Pons (tissue), 1 donor: ENCODE measurements at places on chromosomes 1 and 21.

GRCh38 chr1:121522061-121522759 is 337.4 kb downstream of the SRGAP2C start:
- DNase-seq: no peak

GRCh38 chr21:17612023-17612564 is 607 bp downstream of the BTG3 start:
- no peak for DNase-seq

GRCh38 chr1:234208791-234209190 is 164.5 kb upstream of the COA6 start:
- DNase-seq: no peak

GRCh38 chr1:195045072-195045471 is 1563.2 kb downstream of the KCNT2 start:
- DNase-seq: no peak

GRCh38 chr1:17123196-17124045 is 4.2 kb upstream of the PADI2 start:
- peak; percentile 62 for DNase-seq

GRCh38 chr1:87939444-87939843 is 610.8 kb downstream of the LMO4 start:
- DNase-seq: no peak

DNA sequence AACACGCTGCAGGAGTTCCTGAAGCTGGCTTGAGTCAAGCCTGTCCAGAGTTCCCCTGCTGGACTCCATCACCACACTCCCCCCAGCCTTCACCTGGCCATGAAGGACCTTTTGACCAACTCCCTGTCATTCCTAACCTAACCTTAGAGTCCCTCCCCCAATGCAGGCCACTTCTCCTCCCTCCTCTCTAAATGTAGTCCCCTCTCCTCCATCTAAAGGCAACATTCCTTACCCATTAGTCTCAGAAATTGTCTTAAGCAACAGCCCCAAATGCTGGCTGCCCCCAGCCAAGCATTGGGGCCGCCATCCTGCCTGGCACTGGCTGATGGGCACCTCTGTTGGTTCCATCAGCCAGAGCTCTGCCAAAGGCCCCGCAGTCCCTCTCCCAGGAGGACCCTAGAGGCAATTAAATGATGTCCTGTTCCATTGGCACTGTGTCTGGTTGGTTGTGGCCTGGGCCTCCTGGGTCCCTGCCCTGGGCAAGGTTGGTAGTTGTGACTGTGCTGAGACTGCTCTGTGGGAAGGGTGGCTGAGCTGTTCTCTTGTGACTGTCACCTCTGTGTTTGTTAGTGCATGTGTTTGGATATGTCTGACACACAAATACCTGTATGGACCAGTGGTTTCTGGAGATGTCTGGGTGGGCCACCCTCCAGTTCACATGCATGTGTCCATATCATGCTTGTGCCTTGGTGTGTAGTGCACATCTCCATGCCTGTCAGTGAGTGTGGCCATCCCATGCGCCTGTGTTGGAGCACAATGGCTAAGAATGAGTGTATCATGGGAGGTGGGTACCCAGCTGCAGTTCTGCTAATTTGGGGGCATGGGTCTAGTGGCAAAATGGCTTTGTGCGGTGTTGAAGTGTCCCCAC is 1.4 kb downstream of the SH3BGRL3 start:
- DNase-seq: no peak

DNA sequence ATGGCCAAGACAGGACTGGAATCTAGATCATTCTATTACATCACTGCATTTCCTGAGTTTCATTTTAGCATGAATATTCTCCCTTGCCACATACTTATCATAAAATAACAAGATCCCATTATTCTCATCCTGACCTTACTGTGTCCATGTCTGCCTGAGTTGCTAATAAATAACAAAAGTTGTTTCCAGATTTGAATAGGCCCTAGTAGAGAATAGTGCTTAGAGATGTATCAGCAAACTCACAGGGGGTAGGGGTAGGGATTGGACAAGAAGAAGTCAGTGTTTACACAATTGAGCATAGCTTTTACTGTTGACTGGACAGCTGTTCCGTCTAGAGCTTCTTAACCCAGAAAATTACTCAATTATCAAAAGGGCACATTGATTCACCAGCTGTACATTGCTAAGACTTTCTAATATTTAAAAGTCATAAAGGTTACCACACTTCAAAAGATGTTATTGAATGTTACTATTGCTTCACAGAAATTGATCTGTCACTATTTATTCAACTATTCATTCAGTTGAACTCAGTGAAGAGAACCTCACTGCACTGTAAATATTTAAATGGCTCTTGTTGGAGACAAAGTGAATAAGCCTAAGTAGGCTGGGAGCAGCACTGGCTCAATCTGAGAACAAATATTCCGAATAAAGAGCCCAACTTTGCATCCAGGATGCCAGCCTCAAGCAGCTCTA is 121.9 kb downstream of the NRIP1 start:
- DNase-seq: no peak

- no peak for DNase-seq
Measured at GRCh38 chr1:59039551-59039950, 255.7 kb upstream of the JUN start.

DNA sequence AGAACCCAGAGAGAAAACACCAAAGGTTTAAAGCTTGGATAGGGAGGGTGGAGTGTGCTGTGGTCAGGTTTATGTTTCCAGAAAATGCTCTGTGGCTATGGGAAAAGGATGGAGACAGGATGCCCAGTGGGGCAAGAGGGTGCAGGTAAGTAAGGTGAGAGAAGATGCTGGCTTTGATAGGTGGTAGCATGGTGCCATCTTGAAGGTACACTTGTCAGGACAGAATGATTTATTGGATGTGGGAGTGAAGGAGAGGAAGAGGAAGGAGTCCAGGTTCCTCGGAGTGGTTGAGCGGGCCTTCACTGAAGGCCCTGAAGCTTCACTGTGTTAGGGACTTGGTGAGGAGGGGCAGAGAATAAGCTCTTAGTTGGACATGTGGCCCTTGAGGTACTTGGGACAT is 3.6 kb downstream of the PTPRF start:
- no peak for DNase-seq
